ENCODE measurements at places on chromosomes 7 and 10. TPM values are rescaled to one million over a fixed set of nuclear protein-coding genes. Genes with fewer than 3 reads are reported as not detected.

The INMT gene
- 1.9 TPM for polyA plus RNA-seq

The FIS1 gene
- polyA plus RNA-seq, result 248 TPM

The FAM25A gene
- not detected for polyA plus RNA-seq

The STOX1 gene
- polyA plus RNA-seq, result 8.7 TPM

The CASP7 gene
- 139 TPM for polyA plus RNA-seq

The MYH16 gene
- not detected for polyA plus RNA-seq

The PRPS1L1 gene
- polyA plus RNA-seq, result not detected

The FAM25C gene
- not detected for polyA plus RNA-seq

The CPN1 gene
- not detected for polyA plus RNA-seq

The AGBL3 gene
- polyA plus RNA-seq, result 0.87 TPM

The DRGX gene
- not detected for polyA plus RNA-seq

The PLXNA4 gene
- polyA plus RNA-seq, result under 0.01 TPM

The SPDYE1 gene
- not detected for polyA plus RNA-seq

The SPDYE11 gene
- polyA plus RNA-seq, result 0.41 TPM
